Small intestine (tissue), 16 donors: ENCODE measurements at places on chromosomes 12 and 14.
A peak's percentile ranks its signal among the peaks of the same experiment; 100 is the strongest.

GRCh38 chr14:61891170-61891569 is 128.9 kb downstream of the SNAPC1 start:
- no peak for DNase-seq
- no peaks in the 10 kb centered on the region for H3K36me3 ChIP-seq
- no peaks in the 10 kb centered on the region for H3K27me3 ChIP-seq
- H3K27ac ChIP-seq: no peak overlapping the region
- H3K4me1 ChIP-seq: no peaks in the 10 kb centered on the region

DNA sequence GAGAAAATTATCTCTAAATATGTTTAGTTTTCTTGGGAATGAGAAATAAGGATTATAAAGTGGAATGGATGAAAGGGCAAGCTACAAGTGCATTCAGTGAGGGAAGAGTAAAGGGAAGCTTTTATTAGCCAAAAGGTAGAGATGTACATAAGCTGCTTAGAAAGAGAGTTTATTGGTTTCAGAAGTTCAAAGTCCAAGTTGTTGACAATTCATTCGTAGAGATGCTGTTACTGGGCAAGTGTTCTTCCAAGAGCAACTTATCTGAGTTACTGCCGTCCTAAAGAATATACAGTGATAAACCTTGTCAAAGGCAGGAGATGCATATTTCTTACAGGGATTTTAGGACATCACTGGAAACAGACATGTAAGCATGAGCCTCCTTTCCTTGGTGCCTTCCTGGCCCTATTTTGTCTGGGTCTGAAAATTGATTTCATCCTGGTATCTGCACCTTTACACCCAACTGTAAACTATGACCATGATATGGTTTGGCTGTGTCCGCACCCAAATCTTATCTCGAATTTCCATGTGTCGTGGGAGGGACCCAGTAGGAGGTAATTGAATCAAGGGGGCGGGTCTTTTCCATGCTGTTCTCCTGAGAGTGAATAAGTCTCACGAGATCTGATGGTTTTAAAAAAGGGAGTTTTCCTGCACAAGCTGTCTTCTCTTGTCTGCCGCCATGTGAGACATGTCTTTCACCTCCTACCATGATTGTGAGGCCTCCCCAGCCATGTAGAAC is 46.8 kb downstream of the TRMT5 start:
- no peak overlapping the region for H3K27ac ChIP-seq
- H3K4me1 ChIP-seq: no peaks in the 10 kb centered on the region
- no peaks in the 10 kb centered on the region for H3K27me3 ChIP-seq
- H3K4me3 ChIP-seq: no peak overlapping the region

DNA sequence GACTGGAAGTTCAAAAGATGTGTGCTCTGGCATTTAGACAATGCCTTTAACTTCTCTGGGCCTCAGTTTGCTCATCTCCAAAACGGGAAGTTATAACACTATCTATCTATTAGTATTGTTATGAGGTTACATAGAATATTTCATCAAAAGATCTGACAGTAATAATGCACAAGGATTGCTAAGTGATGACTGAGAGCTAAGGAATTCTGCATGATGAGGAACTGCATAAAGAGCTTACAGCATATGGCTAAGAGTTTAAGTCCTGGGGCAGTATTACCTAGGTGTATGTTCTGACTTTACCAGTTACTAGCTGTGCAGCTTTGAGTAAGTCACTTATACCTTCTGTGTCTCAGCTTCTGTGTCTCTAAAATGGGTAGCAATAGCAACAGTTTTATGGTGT is 160.1 kb upstream of the TMPO start:
- no peaks in the 10 kb centered on the region for H3K27me3 ChIP-seq
- H3K4me3 ChIP-seq: no peak overlapping the region
- no peaks in the 10 kb centered on the region for H3K36me3 ChIP-seq
- no peak overlapping the region for H3K27ac ChIP-seq

DNA sequence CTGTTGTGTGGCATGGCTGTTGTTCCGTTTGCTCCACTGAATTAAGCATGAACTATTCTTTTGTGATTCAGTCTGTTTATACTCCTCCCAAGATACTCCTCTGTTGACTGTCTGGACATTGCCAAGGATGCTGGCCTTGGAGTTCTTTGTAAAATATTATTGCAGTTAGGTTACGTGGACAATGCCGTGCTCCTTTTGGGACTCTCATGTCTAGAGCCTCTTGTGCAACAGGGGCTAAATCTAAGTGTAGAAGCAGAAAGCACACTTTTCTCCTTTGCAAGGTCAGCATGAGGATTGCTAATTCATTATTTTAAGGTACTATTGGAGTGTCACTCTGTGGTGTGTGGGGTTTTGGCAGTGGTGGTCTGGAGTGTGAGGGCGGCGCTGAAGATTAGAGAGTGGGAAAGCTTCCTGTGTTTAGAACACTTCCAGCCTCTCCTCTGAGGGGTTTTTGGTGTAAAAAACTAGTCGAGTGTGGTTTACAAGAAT is 125.4 kb downstream of the SAMD4A start:
- H3K4me3 ChIP-seq: no peak overlapping the region
- no peaks in the 10 kb centered on the region for H3K36me3 ChIP-seq
- DNase-seq: no peak

DNA sequence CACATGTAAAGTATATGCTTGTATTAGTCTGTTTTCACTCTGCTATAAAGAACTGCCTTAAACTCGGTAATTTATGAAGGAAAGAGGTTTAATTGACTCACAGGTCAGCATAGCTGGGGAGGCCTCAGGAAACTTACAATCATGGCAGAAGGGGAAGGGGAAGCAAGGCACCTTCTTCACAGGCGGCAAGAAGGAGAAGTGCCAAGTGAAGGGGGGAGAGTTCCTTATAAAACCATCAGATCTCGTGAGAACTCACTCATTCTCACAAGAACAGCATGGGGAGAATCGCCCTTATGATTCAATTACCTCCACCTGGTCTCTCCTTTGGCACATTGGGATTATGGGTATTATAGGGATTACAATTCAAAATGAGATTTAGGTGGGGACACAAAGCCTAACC is 229.5 kb upstream of the PLXNC1 start:
- no peaks in the 10 kb centered on the region for H3K4me1 ChIP-seq
- no peaks in the 10 kb centered on the region for H3K36me3 ChIP-seq
- DNase-seq: no peak

GRCh38 chr14:59120921-59121320 is 67.5 kb upstream of the DAAM1 start:
- DNase-seq: no peak
- no peaks in the 10 kb centered on the region for H3K4me1 ChIP-seq
- no peaks in the 10 kb centered on the region for H3K27me3 ChIP-seq
- H3K4me3 ChIP-seq: no peak overlapping the region

DNA sequence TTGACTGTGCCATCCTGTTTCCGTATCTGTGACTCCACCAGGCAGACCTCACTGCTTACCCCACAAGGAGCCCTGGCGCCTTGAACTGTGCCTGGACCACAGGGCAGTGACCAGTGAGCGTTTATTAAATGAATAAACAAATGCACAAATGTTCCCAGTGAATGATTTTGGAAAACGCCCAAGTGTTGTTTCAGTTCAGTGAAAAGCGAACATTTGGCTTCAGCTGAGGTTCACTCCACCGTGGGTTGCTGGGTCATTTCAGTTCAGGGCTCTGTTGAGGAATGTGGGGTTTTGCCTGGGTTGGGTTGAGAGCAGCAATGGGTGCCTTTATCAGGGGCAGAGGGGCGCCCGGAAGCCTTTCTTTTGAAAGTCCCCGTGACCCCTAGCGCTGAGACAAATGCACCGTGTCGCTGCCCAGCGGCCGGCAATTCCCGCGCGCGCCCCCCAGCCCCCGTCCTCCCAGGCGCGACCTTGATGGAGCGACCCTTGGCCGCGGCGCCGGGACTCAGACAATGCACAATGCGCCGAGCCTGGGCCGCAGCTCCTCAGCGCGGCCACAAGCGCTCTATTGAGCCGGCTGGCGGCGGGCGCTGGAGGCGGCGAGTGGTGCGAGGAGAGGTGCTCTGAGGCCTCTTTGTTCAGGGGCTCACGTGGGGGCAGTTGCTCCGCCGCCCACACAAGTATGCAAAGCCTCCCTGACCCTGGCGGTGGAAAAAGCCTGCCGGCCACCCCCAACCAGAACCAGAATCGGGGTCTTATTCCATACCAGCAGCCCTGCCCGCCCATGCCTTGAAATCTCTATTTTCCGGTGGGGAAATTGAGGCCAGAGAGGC is 40.5 kb upstream of the CLMN start:
- DNase-seq: no peak
- H3K36me3 ChIP-seq: no peaks in the 10 kb centered on the region
- H3K4me3 ChIP-seq: no peak overlapping the region
- H3K27ac ChIP-seq: no peak overlapping the region
- peaks cover 8% of the 10 kb centered on the region for H3K27me3 ChIP-seq

- H3K4me1 ChIP-seq: no peaks in the 10 kb centered on the region
- no peak for DNase-seq
- H3K27ac ChIP-seq: no peak overlapping the region
Measured at GRCh38 chr12:14188744-14189143, 176.7 kb upstream of the ATF7IP start.

DNA sequence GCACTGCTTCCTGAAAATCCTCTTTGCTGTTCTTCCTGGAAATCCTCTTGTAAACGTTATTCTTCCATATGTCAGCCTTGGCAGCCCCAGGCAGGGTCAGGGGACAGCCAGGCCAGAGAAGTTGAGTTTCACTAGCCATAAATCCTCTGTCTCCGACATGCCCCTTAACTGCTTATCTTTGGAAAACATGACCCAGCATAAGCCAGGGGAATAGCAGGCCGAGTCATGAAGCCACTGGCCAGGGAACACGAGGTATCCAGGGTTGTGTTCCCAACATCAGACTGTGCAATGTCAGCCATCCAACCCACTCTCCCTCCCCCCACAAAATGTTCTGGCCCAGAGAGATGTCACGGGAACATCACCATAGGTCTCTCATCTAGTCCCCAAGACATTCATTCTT is 453.9 kb downstream of the MED13L start:
- H3K36me3 ChIP-seq: no peaks in the 10 kb centered on the region
- H3K4me3 ChIP-seq: no peak overlapping the region
- no peak overlapping the region for H3K27ac ChIP-seq

DNA sequence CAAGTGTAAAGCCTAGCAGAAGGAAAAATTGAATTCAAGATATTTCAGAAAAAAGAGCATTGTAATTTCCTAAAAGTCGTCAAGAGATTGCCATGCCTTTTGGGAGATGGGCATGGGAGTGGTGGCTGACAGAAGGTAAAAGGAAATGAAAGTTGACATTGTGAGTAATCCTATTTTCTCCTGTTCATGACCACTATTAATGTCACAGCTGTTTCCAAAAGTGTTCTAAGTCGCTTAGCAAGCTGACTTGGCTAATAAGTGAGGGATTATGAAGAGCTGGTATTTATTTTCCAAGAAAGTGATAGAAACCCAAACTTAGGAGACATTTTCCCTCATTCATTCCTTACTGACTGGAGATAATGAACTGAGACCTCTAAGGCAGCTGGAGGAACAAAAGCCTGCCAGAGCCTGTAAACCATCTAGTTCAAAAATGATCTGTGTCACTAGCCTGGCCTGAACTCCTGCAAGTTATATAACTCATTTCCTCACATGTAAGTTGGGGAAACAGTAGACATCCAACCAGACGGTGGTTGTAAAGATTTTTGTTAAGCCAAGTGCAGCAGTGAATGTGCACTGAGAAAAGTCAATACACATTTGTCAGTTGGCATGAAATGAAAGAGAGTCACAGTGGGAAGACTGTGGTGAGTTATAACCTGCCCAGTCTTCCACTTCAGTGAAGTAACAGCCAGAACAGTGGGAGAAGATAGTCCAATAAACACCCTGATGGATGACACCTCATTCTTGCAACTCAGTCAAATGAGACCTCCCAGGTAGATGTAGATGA is 75.8 kb downstream of the DIO2 start:
- no peaks in the 10 kb centered on the region for H3K36me3 ChIP-seq
- no peaks in the 10 kb centered on the region for H3K27me3 ChIP-seq
- no peak overlapping the region for H3K4me3 ChIP-seq
- H3K4me1 ChIP-seq: no peaks in the 10 kb centered on the region

- H3K4me1 ChIP-seq: no peaks in the 10 kb centered on the region
- DNase-seq: peak; percentile 93
- H3K4me3 ChIP-seq: no peak overlapping the region
Measured at GRCh38 chr14:73599499-73599898, 7.8 kb downstream of the ACOT4 start.

DNA sequence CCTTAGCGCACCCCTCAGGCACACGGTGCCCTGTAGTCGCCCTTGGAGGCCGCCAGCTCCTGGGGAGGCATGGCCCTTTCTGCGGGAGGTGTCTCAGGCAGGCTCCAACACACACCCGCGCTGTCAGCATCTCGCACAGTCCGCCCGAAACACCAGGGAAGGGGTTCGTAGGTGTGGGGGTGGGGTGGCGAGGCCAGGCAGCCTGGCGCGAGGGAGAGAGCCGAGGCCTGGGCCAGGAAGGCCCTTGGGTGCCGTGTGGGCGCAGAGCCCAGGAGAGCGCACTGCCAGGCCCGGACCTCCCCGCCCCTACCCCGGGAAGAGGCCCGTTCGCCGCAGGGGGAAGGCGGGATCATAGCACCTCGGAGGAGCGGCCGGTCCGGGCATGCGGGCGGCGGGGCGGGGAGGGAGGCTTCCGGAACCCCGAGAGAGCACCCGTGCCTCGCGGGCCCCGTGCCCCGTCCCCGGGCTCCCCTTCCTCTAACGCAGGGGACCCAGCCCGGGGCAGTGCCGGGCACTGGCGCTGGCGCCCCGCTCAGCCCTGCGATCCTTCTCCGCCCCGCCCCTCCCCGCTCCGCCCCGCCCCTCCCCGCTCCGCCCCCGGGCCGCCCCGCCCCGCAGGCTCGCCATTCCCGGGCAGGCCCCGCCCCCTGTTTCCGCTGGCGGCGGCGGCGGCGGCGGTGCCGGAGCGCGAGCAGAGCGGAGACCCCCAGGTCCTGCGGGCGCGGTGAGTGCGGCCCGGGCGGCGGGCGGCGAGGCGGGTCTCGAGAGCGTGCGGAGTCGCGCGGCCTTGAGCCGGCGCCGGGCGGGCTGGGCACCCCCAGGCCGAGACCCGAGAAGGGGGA is at the start of gene TSPAN9:
TSS of gene TSPAN9 (plus strand) at position 650 of the 842 bp plus-strand sequence. CDS start 123,815 bp downstream, outside the sequence.
- H3K4me1 ChIP-seq: peaks cover 18% of the 10 kb centered on the region
- peak; percentile 87 for DNase-seq
- H3K36me3 ChIP-seq: no peaks in the 10 kb centered on the region

DNA sequence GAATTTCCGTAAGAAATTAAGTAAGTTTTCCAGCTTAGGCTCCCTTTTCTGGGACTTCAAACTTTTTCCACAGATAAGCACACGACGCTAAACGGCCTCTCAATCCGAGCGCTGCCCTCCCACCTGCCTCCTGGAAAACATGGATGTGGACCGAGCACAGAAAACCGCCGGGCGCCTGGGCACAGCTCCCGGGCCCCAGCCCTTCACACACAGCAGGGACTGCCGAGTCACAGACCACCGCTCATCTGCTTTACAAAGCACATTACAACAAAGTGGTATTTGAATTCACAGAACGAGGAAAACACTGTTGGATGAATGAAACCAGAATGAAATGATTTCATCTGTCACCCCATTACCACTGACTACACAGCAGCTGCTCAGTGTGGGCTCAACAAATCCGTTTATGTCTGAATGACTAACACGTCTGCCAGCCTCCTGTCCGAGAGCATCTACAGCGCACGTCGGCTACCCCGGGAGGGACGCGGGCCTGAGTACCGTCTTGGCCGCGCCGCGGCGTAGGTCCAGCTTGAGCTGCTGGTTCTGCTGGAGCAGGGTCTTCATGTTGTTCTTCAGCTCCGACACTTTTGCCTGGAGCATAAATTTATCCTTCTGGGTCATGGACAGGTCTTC is 13.1 kb upstream of the ANKLE2 start:
- no peak overlapping the region for H3K4me3 ChIP-seq
- no peaks in the 10 kb centered on the region for H3K27me3 ChIP-seq
- no peak for DNase-seq
- no peaks in the 10 kb centered on the region for H3K4me1 ChIP-seq
- H3K27ac ChIP-seq: no peak overlapping the region
